ENCODE measurements at places on chromosomes 4 and X.

GRCh38 chrX:50877310-50877709 is 33.2 kb upstream of the BMP15 start:
- no peak for DNase-seq

DNA sequence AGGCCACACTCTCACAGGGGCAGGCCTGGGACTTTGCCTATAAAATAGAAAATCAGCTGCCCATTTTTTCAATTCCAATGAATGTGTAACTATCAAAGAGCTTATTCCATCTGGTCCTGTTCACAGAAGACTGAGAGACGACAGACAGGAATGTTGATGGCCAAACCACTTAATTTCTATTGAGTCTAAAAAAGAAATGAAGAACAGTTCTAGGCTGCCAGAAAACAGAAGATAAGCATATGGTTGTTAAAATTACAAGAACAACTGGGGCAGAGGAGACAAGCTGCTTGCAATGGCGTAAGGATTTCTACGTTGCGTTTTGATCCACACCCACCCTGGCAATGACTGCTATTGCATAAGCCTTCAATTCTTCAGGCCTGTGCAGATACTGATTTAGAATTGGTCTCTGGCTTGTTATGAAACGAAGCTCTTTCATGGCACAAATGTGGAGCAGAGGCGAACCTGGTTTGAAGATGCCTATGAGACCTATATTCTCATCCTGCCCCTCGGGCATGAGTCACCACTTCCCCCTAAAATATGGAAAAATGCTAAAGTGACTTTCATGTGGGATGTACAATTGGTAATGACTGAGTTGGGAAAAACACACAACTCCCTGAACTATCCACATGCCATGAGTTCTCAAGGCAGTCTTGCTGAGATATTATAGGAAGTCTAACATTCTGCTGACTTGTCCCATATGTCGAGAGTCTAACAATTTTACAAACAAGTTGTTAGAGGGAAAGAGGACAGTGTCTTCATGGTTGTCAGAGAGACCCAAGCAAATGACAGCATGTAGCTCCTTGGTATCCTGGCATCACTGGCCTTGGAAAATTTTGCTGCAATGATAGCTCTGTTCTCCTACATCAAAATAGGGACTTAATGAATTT is 37.9 kb upstream of the SORBS2 start:
- no peak for DNase-seq

GRCh38 chr4:128653527-128654444 is 155.7 kb upstream of the JADE1 start:
- no peak for DNase-seq

GRCh38 chrX:10922159-10922558 is 189.0 kb upstream of the HCCS start:
- DNase-seq, result no peak

DNA sequence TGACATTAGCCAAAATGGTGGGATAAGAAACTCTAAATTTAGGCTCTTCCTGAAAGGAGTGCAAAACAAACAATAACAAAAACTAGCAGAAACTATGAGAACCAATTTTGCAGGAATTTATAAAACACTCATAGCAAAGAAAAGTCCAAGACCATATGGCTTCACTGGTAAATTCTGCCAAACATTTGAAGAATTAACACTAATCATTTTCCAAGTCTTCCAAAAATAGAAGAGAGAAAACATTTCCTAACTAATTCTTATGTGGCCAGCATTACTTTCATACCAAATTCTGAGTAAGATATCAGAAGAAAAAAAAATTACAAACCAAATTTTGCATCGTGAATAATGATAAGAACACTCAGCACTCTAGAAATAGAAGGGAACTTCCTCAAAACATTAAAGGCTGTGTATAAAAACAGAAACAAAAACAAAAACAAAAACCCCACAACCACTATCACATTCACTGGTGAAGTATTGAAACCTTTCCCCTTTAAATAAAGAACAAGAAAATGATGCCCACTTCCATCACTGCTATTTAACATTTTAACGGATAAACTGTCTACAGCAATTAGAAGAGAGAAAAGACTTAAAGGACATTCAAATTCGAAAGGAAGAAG is 524.3 kb upstream of the GALNTL6 start:
- no peak for DNase-seq

DNA sequence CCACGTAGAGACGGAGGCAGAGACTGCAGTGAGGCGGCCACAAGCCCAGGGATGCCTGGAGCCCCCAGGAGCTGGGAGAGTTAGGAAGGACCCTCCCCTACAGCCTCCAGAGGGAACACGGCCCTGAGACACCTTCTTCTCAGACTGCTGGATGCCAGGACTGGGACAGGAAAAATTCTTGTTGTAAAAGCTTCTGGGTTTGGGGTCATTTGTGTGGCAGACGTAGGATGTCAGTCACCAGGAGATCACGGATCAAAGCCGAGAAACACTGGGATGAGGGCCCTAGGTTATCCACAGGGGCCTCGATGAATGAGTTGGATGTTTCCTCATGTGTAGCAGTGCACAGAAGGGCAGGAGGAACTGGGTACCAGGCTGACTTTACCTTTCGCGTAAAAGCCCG is 163.7 kb downstream of the SHOX start:
- no peak for DNase-seq

DNA sequence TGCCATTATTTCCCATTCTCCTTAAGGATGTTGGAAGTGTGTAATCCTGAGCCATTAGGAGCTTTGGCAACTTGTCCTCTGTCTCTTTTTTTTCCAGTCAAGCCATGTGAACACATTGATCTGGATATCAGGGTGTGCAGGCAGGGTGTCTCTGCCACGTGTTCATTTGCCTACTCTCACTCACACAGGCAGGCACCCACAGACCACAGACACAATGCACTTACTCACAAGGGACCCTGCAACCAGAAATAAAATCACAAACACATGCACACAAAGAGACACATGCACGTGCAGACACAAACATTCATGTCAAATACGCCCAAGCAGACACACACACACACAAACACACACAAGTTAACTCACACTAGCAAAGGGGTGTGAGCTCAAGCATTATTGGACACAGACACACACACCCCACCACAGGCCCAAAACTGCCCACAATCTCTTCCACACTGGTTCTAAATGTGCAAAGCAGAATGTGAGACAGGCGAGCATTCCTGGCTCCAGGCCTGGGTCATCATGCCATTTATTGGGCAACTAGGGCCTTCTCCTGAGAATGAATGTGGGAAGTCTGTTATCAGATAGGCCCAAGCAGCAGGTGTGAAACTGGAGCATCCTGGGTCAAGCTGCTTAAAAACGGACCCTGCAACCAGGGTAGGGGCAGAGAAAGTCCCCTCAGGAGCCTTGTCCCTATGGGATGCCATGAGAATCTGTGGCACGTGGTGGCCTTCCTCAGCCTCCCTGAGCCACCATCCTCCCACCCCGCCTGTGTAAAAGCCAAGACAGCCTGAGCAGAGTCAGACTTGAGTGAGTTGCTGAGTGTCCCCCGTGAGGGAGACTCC is 63.4 kb downstream of the NBDY start:
- no peak for DNase-seq

DNA sequence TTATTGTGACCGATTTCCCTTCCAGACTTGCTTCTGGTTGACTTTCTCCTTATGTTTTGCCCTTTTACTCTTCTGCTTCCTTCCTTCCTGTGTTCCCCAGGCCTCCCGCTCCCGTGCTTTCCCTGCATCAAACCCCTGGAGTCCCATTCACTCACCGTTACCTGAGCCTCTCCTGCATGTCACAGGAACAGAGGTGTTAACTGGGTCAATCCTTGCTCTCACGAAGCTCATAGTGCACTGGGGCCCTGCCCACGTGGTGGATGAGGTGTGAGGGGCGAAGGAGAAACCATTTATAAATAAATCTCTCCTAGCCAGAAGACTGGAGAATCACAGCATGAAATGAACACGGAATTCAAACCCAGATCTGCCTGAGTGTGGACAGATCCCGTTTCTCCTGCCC is 83.1 kb upstream of the MSX1 start:
- DNase-seq, result no peak

DNA sequence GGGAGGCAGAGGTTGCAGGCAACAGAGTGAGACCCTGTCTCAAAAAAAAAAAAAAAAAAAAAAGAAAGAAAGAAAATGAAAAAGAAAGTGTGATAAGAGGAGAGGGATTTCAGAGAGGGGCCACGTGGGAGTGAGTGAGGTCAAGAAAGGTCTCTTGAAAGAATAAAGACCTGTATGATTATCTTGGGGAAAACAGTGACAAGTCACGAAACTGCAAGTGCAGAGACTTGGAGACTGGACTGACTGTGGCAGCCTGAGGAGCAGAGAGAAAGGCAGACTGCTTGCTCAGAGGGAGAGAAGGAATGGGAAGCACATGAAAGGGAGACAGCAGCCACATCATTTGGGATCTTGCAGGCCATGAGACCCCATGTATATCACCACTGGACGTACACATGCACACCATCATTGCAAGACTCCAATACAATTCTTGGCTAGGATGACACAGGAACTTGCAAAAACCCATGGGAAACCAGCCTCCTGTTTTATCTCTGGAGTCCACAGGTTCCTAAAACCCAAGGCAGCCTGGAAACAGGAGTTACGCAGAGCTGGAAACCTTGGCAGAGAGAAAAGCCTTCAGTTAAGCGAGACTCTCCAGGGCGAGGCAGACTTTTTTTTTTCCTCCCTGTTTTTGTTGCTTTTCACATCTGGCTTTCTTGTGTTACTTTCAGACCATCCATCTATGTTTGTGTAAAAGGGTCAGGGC is 207.0 kb upstream of the TBL1X start:
- no peak for DNase-seq
